ENCODE measurements at places on chromosomes 2 and 18.
A peak's percentile ranks its signal among the peaks of the same experiment; 100 is the strongest.

DNA sequence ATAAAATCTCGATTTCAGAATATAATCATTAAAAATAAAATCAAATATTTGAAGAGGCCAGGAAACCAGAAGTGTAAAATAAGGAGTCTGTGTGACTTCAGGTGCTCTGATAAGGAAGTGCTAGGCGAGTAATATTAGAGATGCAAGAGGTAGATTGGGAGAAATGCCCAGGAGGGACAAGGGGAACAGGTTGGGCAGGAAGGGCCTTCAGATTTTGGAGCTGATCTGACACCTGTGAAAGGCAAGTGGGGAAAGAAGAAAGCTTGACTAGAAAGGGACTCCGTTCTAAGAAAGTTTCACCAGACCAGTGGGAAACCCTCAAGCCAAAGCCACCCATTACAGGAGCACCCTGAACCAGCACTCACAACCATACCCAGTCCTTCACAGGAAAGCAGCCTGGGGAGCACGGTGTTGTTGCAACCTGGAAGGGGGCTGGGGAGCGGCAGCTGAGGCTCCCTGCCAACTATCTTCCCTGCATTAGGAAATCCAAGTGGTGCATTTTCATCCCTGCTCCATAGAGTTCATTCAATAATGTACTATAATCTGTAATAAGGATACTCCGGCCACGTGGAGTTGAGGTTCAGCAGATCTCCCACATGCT lies 57.5 kb upstream of the GREB1L start:
- DNase-seq = no peak

DNA sequence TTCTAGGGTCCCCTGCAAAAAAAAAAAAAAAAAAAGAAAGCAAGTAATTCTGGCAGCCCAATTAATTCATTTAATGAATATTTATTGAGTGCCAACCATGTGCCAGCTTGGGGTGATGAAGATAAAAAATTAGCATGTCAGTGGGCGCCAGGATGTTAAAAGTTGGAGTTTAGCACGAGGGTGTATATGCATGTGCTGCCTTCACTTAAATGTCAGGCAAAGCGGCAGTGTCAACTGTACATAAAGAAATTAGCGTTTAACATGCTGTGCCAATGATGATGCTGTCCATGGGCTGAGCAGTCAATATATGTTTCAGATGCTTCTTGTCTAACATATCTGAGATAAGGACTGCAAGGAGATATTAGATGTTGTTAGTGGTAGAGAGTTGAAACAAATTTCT lies 49.5 kb downstream of the ASAP2 start:
- no peak for DNase-seq

DNA sequence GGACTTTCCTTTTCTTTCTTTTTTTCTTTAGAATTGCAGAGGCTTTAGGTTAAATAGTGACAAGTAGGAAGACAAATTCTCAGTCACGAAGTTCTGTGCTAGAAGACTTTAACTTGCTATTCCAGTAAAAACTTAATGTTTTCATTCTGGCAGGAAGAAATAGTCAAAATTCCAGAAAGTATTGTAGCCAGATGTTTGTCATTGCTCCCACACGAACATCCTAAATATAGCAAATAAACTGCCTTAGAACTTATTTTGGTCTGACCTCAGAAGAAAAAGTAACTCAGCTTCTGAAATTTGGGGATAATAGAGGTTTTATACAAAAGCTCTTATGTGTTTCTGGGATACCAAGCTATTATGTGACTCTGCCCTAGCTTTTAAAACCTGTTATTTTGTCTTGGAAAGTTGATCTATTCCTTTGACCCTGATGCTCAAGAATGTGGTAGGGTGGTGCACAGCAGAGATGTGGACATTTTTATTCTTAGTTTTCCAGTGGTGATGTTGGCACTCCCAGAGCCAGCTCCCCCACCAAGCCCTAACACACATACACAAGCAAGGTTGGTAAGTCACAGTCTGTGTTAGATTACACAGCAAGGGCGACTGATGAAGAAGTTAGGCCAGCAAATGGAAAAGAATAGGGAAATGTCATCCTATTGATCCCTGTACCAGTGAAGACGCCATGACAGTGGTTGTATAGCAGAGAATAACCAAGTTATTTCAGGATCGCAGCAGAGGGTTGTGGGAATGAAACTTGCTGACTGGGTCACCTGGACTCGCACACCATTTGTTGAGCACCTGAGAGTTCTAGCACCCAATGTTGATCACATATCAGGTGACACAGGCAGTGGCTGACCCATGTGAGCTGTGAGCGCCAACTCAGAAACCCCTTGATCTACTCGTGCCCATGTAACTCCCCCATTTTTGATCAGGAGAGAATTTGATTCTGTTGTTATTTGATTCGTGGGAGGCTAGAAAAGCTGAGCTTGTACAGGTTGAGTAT lies 23.7 kb downstream of the FARP2 start:
- no peak for DNase-seq

- DNase-seq = no peak
These were observed 164.4 kb upstream of the KLHL29 start for GRCh38 chr2:23220513-23221094.

DNA sequence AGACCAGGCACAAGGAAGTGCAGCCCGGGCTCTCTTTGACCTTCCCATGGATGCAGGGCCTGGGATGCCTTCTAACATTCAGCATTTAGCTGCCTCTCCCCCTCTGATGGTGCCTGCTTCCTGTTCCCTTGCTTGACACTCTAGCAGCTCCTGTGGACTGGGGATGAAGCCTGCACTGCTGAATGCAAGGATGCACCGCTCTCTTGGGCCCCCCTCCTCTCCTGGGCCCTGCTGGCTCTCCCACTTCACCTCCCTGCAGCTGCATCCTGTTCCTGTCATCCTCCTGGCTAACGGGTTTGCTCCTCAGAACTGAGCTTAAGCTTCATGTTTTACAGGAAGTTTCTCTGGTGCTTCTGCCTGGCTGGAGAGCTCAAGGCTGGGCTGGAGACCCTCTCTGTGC lies 254.1 kb downstream of the TSN start:
- no peak for DNase-seq

- DNase-seq = no peak
These were observed 32.4 kb upstream of the PPM1B start for GRCh38 chr2:44136252-44136651.

- no peak for DNase-seq
These were observed 452.7 kb upstream of the KLHL29 start for GRCh38 chr2:22932288-22932687.

DNA sequence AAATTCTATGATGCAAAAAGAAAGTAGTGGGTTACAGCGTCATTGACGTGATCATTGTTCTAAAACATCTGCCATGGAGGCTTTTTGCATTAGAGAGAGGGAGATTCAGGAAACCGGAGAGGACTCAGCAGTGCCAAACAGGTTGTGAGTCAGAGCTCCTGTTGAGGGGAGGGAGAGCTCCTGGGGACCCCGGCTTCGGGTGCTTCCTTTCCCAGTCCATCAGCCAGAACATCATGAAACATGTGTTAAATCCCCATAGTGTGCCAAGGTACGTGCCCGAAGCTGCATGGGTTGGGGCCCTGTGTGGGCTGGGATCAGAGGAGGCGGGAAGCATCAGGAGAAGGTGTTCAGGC lies 791 bp upstream of the CYRIA start:
- DNase-seq = no peak

DNA sequence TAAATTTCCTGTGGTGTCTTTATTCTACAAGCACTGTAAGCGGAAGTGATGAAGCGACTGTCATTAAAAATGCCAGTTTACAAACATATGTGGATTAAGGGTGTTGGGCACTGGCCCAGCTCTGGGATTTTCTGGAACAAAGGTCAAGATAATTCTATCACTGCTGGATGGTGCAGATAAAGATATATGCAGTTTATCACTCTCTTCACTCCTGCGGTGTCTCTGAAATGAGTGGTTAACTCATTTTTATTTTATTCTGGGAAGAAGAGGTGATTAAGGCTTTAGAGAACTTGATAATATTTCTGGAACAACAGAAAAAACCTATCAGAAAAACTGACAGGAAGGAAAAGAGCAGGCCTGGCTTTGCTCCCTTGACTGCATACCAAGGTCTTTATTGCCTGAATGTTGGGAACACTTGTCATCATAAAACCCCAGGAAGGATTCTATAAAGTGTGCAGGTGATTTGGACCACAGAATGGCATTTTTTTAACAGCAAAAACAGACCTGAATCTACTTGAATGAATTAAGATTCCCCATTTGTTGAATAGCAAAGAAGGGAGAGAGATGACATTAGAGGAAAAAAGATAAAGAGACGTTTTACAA lies 32.4 kb downstream of the ABCB11 start:
- DNase-seq = no peak

- no peak for DNase-seq
These were observed 10.6 kb downstream of the PTPRM start for GRCh38 chr18:7577706-7578105.

- DNase-seq = no peak
These were observed 268.8 kb downstream of the ARHGAP15 start for GRCh38 chr2:143397884-143398614.

DNA sequence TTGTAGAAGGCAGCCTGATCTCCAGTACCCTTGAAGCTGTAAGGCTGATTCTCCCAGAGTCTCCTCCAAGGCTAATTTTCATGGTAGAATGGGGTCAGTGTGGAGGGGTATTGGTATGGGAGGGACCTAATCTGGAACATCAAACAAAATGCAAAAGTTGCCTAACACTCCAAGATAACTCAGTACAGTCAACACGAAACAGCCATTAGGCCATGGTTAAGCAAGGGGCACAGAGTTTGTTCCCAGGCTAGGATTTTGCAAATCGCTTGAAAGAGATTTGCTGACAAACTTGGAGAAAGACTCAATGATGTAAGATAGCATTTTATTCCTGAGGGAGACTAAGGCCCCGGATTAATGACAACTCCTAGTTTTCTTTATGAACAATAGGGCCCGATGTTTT lies 5.4 kb downstream of the PID1 start:
- DNase-seq = no peak

- no peak for DNase-seq
These were observed 5.6 kb downstream of the DES start for GRCh38 chr2:219423652-219424377.

GRCh38 chr2:112187805-112188596 lies 49.8 kb downstream of the FBLN7 start:
- DNase-seq = no peak

DNA sequence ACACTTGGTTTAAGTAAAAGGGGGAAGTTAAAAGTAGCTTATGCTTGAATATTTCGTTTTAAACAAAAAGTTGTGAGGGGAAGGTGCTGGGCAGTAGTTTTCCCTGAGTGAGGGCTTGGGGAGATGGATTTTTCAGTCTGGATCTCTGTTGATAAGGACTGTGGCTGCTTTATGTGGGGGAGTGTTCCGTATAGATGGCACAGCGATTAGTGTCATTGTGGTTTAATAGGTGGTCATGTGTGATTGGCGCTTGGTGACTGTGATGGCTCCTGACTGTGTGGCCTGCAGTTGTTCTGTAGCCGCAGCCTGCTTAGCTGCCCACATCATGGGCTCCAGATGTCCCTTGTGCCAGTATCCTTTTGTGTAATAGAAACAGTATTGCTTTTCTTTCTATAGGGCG lies 156.2 kb downstream of the WDSUB1 start:
- no peak for DNase-seq

DNA sequence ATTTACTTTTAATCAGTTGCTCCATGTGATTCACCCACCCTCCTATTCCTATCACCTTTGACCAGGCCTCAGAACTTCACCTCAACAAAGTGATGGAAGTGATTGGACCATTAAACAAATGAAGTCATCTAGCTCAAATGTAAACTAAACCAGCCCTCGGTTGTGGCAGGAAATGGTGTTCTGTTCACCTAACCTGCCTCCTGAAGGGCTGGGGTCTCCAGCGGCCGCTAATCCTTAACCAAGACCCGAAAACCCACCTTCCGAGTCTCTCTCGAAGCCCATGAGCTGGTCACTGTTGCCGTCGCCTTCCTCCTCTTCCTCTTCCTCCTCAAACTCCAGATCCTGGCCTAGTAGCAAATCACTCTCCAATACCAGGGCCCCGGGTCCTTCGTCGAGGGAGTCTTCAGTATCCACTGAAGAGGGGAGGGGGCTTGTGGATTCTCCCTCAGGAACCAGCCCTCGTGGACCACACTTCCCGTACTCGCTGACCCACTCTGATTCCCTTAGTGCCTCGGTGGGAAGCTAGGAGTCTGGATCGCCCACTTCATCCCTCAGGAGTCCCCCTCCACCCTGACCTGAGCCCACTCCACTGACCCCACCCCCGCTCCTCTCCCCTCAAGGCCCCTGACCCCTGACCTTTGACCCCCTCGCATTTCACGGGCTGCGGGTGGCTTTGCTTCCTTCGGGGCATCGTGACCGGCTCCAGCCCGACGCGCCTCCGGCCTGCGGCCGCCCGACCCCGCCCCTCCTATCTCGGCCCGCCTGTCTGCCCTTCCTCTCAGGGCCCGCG lies 503 bp downstream of the ZNF513 start:
- DNase-seq = peak; percentile 79

DNA sequence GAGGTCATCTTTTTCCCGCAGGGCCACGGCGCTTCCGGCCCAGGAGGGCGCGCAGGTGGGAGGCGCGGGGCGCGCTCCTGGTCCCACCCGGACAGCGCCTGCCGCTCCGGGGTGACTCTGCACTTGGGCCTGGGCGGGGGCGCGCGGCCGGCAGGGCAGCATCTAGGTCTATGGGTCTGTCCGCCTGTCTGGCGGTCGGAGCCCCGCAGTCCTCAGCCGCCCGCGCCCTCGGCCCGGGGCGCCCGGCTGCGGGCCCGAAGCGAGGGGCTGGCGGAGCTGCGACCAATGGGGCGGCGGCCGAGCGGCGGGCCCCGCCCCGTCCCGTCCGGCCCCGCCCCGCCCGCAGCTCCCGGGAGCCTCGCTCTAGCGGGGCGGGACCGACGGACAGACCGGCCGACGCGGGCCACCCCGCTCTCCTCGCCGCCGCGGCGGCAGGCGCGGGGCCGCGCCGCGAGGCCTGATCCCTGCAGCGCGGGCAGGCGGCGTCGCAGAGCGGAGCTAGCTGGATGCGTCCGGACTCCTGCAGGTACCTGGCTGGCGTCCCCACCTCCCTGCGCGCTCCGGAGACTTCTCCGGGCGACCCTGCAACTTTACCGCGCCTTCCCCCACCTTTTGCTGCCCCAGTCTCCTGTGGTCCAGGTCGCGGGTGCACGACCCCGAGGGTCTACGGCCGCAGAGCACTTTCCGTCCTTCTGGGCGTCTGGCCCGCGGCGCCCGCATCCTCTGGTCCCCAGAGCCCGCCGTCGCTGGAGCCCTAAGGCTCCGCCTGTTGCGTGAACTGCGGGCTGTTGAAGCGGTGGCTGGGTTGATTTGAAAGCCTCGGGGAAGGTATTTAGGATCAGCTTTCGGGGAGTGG lies at the start of gene KCNS3:
KCNS3 (plus strand) TSS at position 387 of the 856 bp plus-strand sequence. CDS start 52,342 bp downstream, outside the sequence.
- no peak for DNase-seq

DNA sequence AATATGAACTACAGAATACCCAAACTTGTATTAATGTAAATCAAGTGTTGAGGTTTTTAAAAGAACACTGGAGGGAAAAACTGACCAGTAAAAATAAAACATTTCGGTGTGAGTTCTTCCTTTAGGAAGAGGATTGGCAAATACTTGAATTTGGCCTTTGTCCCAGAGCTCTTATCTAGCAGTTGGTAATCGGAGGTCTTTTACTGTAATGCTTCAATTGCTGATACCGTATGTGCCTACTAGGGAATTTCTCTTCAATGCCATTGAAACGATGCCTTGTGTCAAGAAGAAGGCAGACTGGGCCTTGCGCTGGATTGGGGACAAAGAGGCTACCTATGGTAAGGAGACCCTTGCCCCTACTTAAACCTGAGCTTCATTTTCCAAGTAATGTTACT lies 4.1 kb downstream of the RRM2 start:
- DNase-seq = no peak

Data from substantia nigra (tissue), 51 donors.